ENCODE measurements at places on chromosomes 7 and 10.

DNA sequence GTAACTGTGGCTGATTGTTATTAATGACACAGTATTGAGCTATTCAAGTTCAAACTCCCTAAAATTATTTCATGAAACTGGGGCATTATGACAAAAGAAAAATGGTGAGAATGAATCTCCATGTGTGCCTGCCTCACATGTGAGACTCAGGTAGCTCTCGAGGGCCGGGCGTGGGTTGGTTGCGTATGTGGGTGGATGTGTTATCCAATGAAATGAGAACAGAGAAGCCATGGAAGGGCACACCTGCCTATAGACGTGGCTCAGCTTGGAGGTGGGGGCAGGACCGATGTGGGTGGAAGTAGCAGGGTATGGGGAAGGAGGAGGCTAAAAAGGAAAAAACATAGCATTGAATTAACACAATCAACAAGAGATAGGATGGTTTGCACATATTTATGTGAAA lies 96.5 kb downstream of the AOAH start:
- DNase-seq, result no peak

GRCh38 chr7:97858221-97858620 lies 14.0 kb downstream of the ASNS start:
- DNase-seq, result no peak

DNA sequence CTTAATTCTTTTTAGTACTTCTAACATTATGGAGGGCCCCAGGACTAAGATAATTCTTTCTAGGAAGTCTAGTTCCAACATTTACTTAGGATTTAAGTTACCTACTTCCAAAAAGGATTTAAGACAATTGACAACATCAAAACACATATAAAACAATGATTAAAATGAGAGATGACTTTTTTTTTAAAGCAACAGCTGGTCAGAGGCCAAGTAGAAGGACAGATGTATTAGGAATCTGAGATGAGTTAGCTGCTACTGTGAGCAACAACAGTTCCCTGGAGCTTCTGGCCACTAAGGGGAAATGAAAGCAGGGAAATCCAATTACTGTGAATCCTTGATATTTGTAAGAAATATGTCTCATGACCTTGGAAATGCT lies 222.3 kb downstream of the PHTF2 start:
- no peak for DNase-seq

GRCh38 chr7:75596727-75597614 lies 104.9 kb downstream of the SPDYE5 start:
- no peak for DNase-seq

- no peak for DNase-seq
Measured at GRCh38 chr7:101859411-101860106, 42.1 kb downstream of the CUX1 start.

GRCh38 chr7:7718492-7718891 lies at the start of gene RPA3:
Gene RPA3, minus strand, starts transcription at chr7:7718607. Its CDS starts 78,189 bp downstream, at chr7:7640418.
- no peak for DNase-seq

DNA sequence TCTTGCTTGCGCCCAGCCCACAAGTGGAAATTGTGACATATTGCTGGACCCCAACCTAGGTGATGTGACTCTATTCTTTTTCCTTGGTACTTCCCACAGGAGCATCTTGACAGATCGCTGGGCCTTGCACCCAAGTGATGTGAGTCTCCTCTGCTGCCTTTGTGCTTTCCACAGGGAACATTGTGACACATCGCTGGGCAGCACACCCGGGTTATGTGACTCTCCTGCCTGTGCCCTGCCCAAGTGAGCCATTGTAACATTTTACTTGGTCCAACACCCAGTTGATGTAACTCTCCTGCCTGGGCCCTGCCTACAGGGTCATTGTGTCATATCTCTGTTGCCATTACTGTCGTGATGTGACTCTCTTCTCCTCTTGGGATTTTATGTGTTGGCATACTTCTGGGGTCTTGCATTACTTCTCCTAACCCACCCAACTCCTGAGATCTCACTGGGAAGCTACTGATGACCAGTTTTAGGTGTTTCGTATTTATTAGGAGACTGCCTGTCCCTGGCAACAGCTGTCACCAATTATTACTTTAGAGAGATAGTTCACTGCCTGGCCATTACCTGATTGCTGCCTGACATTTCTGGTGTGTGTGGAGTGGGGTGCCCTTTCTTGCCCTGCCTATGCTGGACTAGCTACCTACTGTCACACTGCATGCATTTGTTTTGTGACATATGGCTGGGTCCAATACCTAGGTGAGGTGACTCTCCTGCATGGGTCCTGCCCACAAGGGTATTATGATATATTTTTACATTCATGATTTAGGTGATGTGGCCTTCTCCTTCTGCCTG lies 45.4 kb upstream of the ZNF680 start:
- DNase-seq, result no peak
